M059J (cell line): ENCODE measurements at places on chromosomes 2 and 18.

GRCh38 chr2:239399921-239400595, 762 bp downstream of the HDAC4 start:
- DNase-seq, result no peak

DNA sequence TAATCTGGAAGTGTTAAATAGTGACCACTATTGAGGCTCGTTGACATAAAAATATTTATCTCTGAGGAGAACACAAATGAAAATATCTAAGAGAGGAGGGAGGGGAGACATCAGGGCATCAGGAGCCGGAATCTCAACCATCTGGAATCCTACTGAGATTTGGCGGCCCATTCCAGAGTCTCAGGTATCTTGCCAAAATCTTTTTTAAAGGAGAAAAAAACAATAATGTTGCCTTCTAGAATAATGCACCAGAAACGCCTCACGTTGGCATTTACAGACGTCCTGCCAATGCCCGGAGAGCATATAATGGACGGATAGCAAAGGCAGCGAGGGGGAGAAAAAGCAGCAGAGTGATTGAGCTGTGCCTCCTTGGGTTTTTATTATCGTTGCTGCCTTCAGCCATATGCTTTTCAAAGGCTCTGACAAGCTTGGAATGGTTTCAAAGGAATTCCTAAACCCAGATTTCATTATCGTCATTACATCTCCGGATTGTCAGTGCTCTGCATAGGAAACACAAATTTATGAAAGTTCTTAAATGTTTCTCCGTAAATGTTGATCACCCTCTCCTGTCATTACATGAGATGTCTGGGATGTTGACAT, 30.9 kb upstream of the EGR4 start:
- no peak for DNase-seq

DNA sequence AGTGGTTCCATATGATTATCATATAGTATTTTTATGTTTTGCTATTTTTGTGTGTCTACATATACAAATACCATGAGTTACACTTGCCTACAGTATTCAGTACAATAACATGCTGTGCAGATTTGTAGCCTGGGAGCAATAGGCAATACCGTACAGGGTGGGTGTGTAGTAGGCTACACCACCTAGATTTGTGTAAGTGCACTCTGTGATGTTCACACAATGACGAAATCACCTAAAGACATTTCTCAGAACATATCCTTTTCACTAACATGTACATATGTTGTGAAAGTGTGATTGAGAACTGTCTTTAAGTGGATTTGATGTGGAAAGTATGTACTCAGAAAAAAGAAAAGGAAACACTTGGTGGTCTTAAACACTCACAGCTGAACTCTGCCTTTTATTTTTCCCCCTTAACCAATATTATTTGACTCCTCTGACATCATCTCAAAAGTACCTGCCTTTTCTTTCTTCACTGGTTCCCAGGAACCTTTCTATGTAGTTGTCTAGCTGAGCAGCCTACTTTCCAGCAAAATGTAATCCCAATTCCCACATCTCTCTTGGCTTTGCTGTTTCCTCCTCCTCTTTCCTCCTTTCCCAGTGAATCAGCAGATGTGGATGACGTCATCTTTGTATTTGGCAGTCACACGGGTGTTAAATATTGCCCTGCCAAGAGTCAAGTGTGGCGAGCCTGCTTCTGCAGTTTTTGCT, 47.7 kb downstream of the OSBPL6 start:
- peak; percentile 83 for DNase-seq

- peak; percentile 18 for DNase-seq
Observed at GRCh38 chr2:223264541-223265193, 212.7 kb downstream of the KCNE4 start.

GRCh38 chr2:39301352-39301751, 57.6 kb upstream of the CDKL4 start:
- DNase-seq, result no peak

- no peak for DNase-seq
Observed at GRCh38 chr2:29143657-29144056, 28.4 kb downstream of the CLIP4 start.

- peak; percentile 16 for DNase-seq
Observed at GRCh38 chr2:222052934-222053367, 245.8 kb downstream of the PAX3 start.

GRCh38 chr2:30886080-30886479, 78.8 kb upstream of the CAPN13 start:
- no peak for DNase-seq

DNA sequence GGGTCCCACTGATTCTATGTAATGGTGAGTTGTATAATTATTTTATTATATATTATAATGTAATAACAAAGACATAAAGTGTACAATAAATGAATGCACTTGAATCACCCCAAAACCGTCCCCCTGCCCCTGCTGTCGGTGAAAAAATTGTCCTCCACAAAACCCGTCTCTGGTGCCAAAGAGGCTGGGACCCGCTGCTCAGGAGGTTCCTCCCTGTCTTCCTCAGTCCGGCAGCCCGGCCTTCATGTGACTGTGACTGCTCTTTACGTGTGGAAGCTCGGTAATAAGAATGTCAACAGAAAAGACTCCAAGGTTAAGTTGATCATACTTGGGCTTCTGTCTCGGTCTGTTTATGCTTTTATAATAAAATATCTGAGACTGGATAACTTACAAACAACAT, 32.7 kb upstream of the ADNP2 start:
- no peak for DNase-seq

DNA sequence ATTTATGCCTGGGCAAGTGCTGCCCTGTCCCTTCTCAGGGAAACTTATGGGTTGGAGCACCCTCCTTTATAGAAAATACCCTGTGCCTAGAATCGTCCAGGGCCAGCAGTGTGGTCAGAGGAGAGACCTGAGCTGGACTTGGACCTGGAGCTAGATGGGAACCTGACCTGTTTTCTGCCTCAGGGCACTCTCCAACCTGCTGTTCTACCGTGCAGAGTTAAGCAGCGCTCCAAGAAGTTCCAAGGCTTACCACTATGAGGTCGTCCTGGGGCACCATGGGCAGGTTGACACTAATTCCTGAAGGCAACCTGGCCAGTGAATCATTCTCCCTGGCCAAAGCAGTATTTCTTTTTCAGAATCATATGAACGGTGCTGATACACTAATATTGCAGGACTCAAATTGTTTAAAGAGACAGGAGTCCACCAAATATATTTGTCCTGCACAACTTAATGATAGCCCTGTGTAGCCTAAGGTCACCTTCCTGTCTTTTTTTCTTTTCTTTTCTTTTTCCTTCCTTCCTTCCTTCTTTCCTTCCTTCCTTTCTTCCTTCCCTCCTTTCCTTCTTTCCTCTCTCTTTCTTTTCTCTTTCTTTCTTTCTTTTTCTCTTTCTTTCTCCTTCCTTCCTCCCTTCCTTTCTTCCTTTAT, 455.4 kb upstream of the HNMT start:
- DNase-seq, result peak; percentile 20

GRCh38 chr2:151947813-151948165, 119.6 kb upstream of the ARL5A start:
- peak; percentile 56 for DNase-seq

GRCh38 chr2:142131010-142131669, at the start of gene LRP1B:
LRP1B (minus strand) TSS chr2:142131016; CDS start chr2:142130729, 287 bp downstream.
- peak; percentile 37 for DNase-seq

DNA sequence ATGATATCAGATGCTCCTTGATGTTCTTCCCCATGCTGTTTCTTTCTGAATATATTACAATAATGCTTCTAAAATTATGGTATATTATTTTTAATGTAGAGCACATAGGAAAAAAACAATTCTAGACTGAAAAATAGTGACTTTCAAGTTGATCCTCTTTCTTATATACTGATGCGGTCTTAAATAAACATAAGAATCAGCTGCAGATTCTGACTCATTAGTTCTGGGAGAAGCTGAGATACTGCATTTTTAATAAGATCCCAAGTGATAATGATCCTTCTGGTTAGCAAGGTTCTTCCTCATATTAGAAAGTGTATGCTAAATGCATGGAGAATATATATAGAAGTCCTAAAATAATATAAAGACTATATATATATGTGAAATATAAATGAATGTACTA, 124.9 kb downstream of the XIRP2 start:
- DNase-seq, result no peak

DNA sequence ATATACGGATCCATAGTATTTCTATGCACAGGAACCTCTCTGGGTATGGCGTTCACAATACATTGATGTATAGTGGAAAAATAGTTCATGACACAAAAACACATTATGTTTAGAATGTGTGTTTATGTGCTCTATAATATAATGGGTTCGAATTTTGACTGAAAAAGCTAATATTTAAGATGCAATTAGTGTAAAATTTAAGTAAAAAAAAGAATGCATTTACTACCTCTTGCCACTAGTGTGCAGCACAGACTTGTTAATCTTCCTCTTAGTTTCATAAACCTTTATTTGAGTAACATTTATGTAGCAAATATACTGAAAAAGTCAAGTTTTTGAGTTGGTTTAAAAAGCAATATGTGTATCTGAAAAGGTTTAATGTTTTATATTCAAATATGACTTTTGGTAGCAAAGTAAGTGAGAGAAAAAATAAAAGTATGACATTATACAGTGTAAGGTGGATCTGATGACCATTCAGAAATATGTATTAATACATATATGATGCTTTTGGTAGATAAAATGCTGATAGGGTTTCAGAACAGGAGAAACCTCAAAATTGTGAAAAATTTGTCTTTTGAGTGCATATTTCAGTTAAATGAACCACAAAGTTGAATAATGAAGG, 49.4 kb downstream of the CCDC102B start:
- peak; percentile 32 for DNase-seq

DNA sequence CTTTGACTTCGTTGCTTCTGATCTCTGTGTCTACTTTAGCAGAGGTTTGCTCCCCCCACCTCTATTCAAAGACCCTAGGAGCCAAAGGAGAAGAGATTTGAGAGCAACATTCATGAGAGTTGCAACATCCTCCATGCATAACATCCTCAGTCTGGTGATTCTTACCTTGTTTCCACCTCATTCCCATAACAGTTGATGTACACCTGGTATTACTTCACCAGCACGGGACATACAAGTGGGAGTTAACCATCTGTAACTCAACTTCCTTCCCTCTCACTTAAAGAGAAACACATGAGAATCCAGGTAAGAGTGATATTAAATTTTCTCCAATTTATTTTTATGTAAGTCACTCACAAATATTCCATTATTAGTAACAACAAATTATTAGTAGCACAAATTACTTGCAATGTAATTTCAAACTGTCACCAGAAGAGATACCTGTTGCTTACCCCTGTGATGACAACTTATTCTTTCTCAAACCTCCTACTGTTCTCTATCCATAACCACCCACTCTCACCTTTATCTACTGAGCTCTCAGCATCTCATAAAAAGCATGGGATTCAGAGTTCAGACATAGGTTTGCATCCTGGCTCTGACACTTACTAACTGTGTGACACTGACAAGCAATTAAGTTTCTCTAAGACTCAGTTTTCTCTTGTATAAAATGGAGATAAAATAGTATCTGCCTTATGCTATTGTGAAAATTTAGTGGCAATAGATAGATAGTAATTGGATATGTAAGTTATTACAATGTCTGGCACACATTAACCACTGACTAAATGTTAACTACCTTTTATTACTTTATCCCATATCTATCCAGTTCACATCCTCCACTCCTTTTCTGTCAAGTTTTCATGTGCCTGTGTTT, 184.6 kb upstream of the SRD5A2 start:
- DNase-seq, result no peak

- DNase-seq, result peak; percentile 88
Observed at GRCh38 chr18:25351777-25352628, at the start of gene ZNF521. ZNF521 (minus strand) TSS chr18:25352166; CDS start chr18:25350946, 1,220 bp downstream.

- DNase-seq, result no peak
Observed at GRCh38 chr2:187136646-187137045, 287.7 kb upstream of the ZSWIM2 start.

GRCh38 chr18:5625076-5625475, 81.3 kb upstream of the EPB41L3 start:
- no peak for DNase-seq

DNA sequence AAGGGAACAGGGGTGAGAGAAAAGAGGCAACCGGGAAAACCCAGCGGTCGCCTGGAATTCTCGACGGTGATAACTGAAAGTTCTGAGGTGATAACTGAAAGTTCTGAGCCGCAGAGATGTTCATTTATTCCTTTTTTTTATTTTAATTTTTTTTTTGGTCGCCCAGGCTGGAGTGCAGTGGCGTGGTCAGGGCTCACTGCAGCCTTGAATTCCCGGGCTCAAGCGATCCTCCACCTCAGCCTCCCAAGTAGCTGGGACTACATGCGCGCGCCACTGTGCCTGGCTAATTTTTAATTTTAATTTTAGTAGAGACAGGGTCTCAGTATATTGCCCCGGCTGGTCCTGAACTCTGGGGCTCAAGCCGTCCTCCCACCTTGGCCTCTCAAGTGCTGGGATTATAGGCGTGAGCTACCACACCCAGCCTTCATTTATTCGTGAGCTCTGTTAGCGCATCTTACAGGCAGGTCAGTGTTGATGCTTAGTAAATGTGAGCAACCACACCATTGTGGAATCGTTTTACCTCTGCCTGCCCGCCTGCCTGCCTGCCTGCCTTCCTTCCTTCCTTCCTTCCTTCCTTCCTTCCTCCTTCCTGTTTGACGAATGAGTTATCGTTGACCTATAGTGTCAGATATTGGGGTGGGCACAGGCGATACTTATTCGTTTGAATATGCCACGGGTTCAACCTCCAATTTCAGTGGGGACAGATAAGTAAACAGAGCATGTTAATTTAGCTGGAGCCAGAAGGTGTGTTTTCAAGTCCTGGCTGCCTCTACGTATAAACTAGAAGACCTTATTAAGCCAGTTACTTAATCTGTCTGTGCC, 557 bp upstream of the E2F6 start:
- no peak for DNase-seq

- peak; percentile 58 for DNase-seq
Observed at GRCh38 chr2:234483568-234484251, 13.2 kb downstream of the ARL4C start.

DNA sequence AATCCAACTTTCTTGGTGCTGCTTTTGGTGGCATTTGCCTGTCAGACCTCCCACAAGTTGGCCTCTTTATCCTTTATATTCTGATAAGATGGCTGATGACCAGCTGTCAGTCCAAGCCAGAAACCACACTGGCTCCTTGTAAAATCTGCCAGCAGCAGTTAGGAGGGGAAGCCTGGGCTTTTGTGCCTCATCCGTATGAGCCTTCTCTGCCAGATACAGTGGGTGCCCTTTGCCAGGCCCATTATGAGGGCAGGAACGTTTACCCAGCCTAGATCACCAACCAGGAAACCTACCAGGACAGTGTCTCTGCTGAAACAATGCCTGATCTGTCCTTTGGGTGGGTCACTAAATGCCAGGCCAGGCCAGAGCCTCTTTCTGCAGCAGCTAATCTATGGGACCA, 202.9 kb upstream of the SP5 start:
- DNase-seq, result no peak

- DNase-seq, result peak; percentile 80
Observed at GRCh38 chr2:27638037-27638637, 9.3 kb downstream of the GPN1 start.

DNA sequence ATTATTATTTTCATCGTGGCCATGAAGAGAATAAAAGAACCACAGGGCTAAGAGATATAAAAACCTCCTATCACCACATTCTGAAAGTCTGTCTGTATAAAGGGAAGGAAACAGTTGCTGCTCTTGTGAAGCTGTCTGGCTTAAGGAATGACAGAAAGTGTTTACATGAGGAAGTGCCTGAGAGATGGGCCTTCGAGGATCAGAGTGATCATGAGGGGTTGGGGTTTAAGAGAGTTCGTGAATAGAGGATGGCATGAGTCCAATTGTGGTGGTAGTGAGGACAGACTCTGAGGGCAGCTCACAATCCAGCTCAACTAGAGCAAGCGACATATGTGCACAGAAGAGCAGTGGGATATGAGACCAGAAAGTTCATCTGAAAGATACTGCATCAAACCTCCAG, 65.8 kb upstream of the PIEZO2 start:
- no peak for DNase-seq
